ENCODE measurements at places on chromosomes 4 and X. TPM values are rescaled to one million over a fixed set of nuclear protein-coding genes. Genes with fewer than 3 reads are reported as not detected.

The CT45A3 gene
- not detected for total RNA-seq

The MAGEB2 gene
- not detected for total RNA-seq

The TRIM61 gene
- 2.5 TPM for total RNA-seq

The MAPK10 gene
- total RNA-seq, result 265 TPM

The CFI gene
- total RNA-seq, result 3.1 TPM

The GPR34 gene
- total RNA-seq, result 23.4 TPM

The XAGE2 gene
- not detected for total RNA-seq

The CXCL1 gene
- 2.0 TPM for total RNA-seq

The DMD gene
- 78.5 TPM for total RNA-seq
